ENCODE measurements at places on chromosomes 4 and X.

- no peak for DNase-seq
These were observed 24.3 kb upstream of the PCDH10 start for GRCh38 chr4:133124746-133125145.

DNA sequence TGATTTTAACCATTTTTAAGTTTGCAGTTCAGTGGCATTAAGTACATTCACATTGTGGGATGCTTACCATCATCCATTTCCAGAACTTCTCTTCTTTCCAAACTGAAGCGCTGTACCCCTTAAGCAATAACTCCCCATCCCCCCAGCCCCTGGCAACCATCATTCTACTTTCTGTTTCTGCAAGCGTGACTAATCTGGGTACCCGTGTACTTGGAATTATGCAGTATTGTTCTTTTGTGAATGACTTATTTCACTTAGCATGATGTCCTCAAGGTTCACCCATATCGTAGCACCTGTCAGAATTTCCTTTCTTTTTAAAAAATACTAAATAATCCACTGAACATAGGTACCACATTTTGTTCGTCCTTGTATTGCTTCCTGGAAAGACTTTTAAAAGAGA lies 32.9 kb downstream of the USP9X start:
- no peak for DNase-seq

DNA sequence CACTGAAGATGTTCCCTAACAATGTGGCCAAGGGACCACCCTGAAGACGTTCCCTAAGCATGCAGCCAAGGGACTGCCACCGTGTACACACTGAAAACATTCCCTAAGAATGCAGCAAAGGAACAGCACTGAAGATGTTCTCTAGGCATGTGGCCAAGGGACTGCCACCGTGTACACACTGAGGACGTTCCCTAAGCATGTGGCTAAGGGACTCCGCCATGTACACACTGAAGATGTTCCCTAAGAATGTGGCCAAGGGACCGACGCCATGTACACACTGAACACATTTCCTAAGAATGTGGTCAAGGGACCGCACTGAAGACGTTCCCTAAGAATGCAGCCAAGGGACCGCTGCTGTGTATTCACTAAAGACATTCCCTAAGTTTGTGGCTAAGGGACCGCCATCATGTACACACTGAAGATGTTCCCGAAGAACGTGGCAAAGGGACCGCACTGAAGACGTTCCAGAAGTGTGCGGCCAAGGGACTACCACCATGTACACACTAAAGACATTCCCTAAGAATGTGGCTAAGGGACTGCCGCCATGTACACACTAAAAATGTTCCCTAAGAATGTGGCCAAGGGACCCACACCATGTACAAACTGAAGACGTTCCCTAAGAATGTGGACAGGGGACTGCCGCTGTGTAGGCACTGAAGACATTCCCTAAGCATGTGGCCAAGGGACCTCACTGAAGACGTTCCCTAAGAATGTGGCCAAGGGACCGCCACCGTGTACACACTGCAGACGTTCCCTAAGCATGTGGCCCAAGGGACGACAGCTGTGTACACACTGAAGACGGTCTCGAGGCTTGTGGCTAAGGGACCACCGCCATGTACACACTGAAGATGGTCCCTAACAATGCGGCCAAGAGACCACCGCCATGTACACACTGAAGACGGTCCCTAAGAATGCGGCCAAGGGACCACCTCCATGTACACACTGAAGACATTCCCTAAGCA lies 54.8 kb downstream of the DHRSX start:
- DNase-seq = no peak

DNA sequence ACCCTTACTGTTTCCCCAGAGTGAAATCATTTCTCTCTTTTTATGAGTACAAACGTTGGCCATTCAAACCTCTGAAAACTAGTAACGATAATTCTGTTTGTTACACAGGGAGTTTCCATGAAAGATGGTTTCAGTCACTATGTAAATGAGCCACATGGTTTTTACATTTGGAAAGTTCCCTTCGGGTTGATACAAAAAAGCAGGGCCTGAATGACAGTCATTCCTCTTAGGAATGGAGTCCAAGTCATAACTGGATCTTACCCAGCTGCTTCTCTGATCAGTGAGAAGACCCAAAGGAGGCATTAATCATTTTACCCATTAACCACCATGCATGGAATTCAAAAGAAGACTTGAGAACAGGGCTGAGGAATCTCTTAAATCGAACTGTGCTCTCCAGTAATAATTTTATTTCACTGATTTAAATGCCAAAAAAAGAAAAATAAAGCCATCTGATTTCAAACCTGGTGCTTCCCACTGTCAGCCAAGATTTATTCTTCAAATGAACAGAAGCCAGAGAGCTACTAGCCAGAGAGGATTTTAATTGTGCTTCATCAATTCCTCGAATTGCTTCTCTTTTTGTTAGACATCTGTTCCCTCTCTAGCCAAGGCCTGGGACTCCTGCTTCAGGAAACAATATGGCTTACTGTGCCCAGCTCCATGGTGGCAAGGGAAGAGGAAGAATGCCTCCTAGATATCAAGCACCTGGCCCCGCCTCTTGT lies 3.2 kb downstream of the SOWAHB start:
- no peak for DNase-seq

DNA sequence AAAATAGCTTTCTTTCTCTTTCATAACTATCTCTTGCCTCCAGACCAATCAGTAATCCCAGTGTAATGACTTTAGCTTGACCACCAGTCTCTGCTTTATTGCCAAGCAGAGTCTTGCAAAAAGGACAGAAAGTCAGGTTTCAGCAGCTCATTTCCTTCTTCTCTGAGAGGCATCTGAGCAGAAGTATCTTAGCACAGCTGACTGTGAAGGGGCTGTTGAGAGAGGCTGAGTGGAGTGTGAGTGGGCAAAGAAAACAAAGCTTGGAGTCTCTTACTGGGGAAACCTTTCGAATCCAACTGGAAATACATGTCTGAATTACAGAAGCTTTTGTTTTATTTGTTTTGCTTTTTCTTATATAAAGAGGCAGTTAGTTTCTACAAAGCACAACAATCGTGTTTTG lies 170.3 kb upstream of the IGFBP7 start:
- no peak for DNase-seq

GRCh38 chrX:42992199-42992943 lies 214.4 kb upstream of the PPP1R2C start:
- DNase-seq = no peak

DNA sequence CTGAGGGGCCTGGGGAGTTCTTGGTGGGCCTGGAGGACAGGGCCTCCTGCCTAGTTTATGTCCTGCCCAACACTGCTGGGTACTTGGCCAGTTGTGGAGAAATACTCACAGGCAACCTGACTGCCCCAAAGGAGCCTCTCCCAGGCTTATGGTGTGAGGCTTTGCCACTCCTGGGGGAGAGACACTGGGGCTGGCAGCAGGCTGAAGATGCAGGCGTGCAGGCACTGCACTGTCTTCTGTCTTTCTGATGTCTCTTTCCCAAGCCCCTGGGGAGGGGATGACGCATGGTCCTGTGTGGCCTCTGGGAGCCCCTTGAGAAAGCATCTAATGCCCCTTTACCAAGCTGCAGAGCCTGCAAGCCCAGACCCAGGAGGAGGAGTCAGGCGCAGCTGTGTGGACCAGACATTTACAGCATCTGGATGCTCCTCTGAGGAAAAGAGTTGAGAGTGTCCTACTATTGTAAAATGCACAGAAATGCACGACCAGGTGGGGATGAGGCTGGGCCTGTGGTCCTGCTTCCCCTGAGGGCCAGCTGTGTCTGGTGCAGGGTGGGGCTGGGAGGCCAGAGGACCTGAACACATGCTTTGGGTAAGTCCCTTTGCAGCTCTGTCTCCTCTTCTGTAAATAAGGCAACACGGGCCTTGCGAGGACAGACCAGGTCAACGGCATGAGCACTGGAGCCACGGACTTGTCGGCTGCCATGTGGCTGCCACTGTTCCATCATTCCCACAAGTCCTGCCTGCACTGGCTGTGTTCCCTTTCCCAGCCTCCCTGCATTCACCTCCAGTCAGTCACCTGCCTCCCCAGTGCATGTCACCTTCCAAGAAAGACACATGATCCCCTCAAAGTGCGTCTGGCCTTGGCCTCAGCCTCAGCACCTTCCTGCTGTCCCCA lies 8.4 kb downstream of the TMEM271 start:
- DNase-seq = no peak

GRCh38 chrX:37380924-37381323 lies 31.8 kb downstream of the PRRG1 start:
- peak; percentile 66 for DNase-seq

DNA sequence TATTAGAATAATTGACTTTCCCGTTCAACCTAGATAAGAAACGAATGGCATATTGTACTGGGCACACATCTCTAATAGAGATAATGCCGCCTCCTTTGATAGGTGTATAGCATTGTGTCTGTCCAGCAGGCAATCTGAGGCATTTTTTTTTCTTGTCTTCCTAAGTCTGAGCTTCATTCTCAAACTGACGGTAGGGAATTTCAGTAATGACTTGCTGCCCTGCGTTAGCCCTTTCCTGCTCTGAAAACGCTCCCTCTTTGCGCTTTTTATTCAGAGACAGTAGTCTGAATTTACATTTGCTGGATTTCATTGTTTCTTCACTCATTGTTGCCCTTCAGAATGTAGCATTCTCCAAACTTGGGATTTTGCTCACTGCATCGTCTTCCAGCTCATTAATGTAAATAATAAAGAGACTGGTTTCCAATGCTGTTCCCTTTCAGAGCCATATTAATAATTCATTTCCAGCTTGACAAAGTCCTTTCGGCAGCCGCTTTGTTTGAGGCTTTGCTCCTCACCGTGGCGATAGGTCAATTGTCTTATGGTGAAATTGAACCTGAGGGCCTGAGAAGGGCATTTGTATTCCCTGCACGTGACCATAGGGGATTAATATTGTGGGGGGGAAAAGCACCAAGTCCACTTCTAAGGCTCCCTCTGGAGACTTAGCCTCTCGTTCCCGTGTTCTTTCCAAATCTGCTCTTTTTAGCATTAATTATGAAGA lies 412.1 kb downstream of the SMARCA1 start:
- no peak for DNase-seq

DNA sequence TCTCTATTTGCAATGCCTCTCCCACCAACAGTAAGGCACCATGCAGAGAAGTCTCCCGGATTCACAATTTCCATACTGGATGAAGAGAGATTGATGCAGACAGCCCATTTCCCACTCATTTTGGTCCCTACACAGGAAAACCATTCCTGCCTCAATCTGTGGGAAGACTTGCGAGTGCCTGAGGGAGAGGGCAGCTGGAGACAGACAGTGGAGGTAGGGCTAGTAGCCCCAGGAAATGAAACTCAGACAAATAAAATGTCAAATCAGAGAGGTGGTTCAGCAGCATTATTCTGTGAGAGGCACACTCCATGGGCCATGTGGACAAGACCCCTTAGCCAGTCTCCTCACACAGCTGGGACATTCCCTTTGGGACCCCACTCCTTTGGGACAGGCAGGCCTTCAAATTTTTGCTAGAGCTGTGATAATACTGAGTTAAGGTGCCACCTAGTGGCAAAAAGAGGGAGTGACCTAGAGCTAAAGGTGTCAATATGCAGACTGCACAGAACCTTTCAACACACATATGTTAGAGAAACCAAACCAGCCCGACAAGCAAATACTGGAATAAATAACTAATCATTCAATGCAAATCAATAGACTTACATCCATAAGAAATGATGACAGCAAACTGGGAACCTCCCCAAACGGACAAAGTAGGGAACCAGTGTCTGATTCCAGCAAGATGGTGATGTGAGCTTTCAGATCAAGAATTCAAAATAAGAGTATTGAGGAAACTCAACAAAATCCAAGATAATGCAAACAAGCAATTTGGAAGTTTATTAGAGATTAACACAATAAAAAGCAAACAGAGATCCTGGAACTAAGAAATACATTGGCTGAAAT lies 1865.3 kb upstream of the AGA start:
- no peak for DNase-seq
